ENCODE measurements at places on chromosomes 4 and X.

- no peak for DNase-seq
These were observed 178.0 kb downstream of the MGST2 start for GRCh38 chr4:139843641-139844040.

GRCh38 chr4:141912831-141913230 lies 276.4 kb downstream of the IL15 start:
- no peak for DNase-seq

GRCh38 chr4:1547131-1547855 lies 136.8 kb downstream of the FAM53A start:
- DNase-seq, result peak; percentile 18

- DNase-seq, result no peak
These were observed 349.1 kb downstream of the ANK2 start for GRCh38 chr4:113398441-113399143.

DNA sequence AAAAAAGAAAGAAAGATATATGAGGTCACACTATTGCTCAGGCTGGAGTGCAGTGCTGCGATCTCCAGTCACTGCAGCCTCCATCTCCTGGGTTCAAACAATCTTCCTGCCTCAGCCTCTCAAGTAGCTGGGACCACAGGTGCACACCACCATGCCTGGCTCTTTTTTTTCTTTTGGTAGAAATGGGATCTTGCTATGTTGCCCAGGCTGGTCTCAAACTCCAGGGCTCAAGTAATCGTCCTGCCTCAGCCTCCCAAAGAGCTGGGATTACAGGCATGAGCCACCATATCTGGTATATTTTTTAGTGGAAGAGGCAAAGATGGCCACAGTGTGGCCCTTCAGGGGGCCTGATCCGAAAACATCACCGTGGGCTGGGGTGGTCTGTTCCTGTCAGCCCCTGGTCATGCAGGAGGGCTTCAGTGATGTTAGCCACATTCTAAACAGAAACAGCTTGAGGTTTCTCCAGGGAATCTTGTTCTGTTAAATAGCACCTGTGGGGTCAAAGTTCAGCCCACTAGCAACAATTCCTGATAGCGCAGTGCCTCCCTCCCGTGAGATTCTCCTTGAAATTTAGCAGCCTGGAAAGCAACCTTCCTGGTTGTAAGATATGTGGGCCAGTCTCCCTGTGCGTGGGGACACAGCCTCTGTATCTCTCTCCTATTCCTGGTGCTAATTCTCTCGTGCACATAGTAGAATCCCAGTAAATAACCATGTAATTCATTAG lies 7.3 kb upstream of the DHRSX start:
- DNase-seq, result no peak

- DNase-seq, result no peak
These were observed 252.9 kb upstream of the KLF3 start for GRCh38 chr4:38411092-38411491.

- no peak for DNase-seq
These were observed 74.2 kb downstream of the SMARCA5 start for GRCh38 chr4:143587703-143588102.

- DNase-seq, result no peak
These were observed 88.1 kb upstream of the LCORL start for GRCh38 chr4:18109676-18110075.

DNA sequence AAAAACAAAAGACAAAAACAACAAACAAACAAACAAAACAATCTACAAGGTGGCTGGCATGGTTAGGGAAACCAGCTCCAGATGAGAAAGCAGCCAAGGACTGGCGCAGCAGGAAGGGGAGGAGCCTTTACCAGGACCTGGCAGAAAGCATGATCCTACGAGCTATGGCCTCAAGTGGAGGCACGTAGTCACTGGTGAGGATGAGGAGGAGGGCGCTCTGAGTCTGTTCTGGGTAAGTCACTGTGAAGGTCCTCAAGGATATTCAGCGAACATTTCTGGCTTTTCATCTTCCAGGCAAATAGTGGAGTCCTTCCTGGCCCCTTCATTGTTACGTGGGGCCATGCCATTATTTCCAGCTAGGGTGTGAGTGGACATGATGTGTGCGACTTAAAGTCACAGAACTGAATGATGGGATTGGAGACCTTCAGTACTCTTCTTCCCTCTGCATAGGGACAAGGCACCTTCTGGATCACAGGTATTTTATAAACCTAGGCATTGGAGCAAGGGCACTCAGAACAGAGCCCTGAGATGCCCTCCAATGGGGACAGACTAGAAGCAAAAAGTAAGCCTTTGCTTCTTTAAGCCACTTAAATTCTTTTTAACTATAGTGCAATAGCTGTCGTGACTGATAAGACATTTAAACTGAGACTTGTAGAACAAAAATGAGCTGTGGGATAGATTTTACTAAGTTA lies 771.3 kb downstream of the RAB28 start:
- no peak for DNase-seq

- DNase-seq, result no peak
These were observed 11.6 kb downstream of the PLAC1 start for GRCh38 chrX:134646691-134647090.

GRCh38 chr4:138555584-138555983 lies 313.4 kb upstream of the SLC7A11 start:
- DNase-seq, result no peak

DNA sequence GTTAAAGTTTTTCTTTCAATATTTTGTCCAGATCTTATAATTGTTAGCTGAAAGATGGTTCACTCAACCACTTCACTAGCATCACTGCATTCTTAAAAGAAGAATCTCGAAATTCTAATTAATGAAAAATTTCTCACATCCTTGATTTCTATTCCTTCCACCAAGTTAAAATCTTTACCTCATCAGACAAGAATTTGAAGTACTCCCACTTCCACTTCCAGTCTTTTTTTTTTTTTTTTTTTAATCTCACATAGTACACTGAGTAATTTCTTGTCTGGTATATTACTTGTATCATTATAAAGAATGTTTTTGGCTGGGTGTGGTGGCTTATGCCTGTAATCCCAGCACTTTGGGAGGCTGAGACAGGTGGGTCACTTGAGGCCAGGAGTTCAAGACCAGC lies 73.2 kb downstream of the FBXW7 start:
- DNase-seq, result no peak

DNA sequence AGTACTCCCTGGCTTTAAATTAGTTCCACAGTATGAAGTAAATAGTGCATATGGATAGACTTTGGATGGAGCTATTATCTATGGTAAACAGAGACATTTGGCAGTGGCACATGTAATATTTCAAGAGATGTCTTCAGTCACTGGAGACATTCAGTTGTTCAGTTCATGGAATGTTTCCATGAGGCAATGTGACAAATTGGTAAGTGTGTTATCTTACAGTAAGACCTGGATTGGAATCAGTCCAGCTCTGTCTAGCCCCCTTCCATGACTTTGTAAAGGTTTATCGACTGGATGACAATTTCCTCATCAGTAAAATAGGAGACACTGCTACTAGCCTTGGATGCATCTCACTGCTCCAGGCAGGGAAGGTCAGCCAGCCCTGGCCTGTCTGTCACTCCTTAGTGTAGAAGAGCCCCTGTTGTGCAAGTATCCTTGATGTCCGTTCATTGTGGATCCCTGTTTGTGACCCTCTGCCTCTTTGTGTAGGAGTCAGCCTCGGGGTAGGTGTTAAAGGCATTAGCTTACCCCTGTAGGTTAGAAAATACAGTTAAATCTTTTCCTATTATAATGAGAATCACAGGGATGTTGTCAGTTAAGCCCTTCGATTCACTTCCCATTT lies 335.9 kb downstream of the ANK2 start:
- no peak for DNase-seq

DNA sequence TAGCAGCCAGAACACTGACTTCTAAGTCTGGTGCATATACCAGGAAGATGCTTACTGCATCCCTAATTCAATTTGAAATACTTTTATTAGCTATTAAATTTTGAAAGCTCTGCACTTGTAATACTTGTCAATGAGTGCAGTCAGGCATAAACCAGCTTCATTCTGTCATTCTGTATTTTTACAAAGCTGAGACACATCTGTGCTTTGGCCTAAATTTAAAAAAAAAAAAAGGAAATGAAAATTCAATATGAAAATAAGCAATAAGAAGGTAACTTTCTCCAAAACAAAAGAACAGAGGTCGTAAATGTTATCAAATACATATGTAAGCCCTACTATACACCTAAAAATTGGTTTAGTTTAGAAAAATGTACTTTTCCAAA lies 7.0 kb downstream of the SMIM14 start:
- DNase-seq, result no peak

DNA sequence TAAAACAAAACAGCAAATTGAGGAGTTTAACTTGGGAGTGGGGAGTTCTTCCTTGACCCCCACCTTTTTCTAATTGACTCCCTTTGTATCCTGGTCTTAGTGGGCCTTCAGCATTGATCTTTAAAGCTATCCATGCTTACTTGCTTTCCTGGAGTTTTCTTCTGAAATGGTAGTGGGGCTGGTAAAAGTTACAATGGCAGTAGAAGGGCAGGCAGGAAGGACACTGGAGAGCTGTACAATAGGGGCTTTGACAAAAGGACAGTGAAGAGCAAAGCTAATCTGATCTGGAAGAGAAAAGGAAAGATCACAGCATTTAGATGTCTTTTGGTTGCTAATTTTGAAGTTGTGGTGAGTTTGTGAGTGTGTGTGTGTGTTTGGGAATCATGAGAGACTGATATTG lies 111.5 kb downstream of the MID1 start:
- no peak for DNase-seq

- DNase-seq, result no peak
These were observed 240.4 kb upstream of the VEGFC start for GRCh38 chr4:177033135-177033534.

- DNase-seq, result no peak
These were observed 10.8 kb downstream of the PSAPL1 start for GRCh38 chr4:7423801-7424552.

- no peak for DNase-seq
These were observed 102.8 kb downstream of the GLUD2 start for GRCh38 chrX:121150217-121150616.

GRCh38 chrX:70720721-70721120 lies 187.8 kb downstream of the TEX11 start:
- DNase-seq, result no peak

- no peak for DNase-seq
These were observed 24.6 kb upstream of the MOB1B start for GRCh38 chr4:70877556-70877955.

GRCh38 chr4:185318679-185319078 lies 77.0 kb downstream of the LRP2BP start:
- no peak for DNase-seq

DNA sequence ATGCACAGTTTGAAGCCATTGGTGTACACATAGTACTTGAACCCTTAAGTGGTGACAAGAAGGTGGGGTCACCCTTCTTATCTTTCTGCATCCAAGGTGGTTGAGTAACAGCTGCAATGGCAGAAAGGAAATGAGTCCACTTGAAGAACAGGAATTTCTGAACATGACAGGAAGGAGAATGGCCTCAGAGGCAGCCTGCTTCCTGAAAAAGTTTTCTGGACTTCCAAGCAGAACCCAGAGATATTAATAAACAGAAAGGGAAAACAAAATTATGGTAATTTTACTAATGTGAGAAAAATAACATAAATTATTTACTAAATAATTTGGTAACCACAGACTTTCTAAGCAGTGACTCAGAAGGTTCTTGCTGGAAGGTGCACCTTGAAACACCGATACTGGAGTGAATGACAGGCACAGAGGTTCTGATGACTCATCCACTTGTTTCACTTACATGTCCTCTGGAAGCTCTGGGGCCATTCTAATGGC lies 119.9 kb upstream of the HS3ST1 start:
- DNase-seq, result no peak

GRCh38 chr4:129751646-129752045 lies 655.7 kb downstream of the C4orf33 start:
- DNase-seq, result no peak

DNA sequence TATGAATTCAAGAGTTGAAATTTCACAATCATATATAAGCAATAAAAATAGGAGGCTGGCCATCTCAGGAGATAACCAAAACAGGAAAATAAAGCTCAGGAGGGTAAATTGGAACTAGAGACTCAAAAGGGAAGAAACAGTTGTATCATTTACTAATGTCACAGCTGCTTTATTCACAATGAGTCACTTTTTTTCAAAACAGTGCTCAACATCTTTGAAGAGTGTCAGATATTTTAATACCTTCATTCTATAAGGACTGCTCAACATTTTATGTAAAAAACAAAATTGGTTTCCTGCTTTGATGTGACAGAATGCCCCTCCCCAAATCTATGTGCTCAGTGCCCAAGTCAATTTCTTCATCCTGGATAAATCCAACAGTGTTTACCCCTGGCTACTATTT lies 97.7 kb downstream of the DDX60 start:
- no peak for DNase-seq

- no peak for DNase-seq
These were observed 248.9 kb upstream of the TTC29 start for GRCh38 chr4:147194604-147195003.

DNA sequence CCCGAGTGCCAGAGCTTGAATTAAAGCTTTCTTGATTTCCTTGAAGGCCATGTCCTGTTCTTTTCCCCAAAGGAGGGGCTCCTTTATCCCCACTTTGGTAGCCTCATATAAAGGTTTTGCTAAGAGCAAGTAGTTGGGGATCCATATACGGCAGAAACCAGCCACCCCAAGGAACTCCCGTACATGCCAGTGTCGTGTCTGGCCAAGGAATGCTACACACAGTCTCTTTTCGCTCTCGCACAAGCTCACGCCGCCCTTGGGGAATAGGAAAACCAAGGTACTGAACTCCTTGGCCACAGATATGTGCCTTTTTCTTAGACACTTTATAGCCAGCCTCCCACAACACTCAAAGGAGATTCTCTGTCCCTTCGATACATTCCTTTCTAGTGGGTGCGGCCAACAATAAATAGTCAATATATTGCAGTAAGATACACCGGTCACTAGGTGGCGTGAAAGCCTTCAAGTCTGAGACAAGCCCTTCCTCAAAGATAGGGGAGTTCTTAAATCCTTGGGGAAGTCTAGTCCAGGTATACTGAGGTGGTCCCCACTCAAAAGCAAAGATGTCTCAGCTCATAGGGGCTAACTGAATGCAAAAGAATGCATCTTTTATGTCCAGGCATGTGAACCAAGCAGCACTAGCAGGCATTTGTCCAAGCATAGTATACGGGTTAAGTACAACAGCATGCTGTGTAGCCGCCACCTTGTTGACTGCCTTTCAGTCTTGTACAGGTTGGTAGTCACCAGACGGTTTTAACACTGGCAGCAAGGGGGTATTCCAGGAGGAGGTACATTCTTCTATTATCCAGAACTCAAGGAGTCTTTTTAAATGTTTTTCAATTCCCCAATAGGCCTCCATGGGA lies 57.8 kb upstream of the XAGE1B start:
- DNase-seq, result no peak

DNA sequence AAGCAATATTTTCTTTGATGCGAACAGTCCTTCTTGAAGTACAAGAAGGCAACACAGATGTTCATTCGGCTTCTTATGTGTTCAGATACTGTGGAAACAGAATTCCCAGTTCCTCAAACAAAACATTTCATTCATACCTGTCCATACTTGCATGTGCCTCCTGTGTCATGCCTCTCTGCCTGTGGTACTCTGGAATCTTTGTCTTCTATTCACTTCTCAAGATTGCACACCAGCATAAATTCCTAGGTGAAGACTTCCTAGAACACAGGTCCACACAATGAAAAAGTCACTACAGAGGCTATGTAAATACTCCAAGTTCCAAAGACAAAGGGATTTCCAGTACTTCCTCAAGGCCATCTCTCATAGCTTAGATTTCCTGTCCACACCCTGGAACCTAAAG lies 367.2 kb downstream of the AFF2 start:
- DNase-seq, result no peak

- no peak for DNase-seq
These were observed 27.3 kb upstream of the NEIL3 start for GRCh38 chr4:177282284-177282835.
